NCI-H2171 (cell line): ENCODE measurements at places on chromosomes 16 and 17.

- no peak for DNase-seq
Observed at GRCh38 chr17:50696365-50696879, 11.3 kb downstream of the ANKRD40 start.

- no peak for DNase-seq
Observed at GRCh38 chr17:58533616-58534188, 19.3 kb upstream of the MTMR4 start.

GRCh38 chr16:88548131-88548874 is 21.9 kb upstream of the ZC3H18 start:
- DNase-seq, result no peak

- no peak for DNase-seq
Observed at GRCh38 chr17:55726440-55726839, 3.8 kb upstream of the TMEM100 start.

- DNase-seq, result no peak
Observed at GRCh38 chr17:7848739-7849129, 6.1 kb upstream of the TMEM88 start.

DNA sequence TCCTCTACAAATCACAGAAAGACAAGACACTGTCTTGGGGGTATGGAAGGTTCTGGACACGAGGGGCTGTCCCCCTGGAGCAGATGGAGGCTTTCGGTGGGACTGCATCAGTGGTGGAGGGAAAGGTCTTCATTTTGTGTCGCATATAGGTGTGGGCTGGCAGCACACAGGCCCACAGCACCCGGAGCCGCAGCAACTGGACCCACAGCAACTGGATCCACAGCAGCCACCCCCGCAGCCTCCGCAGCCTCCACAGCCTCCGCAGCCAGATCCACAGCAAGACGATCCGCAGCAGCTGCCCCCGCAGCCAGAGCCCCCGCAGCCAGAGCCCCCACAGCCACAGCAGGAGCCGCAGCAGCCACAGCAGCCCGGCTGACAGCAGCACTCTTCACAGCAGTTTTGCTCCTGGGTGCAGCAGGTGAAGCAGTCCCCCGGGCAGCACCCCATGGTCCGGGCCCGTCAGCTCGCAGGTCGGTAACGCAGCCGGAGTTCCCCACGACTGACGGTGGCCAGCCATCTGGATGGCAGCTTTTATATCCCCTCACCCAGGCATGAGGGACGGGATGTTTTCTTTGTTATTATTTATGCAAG is at the start of gene KRTAP17-1:
Gene KRTAP17-1, minus strand, starts transcription at position 507 of the 591 bp plus-strand sequence. Its CDS starts 60 bp downstream, at position 447.
- no peak for DNase-seq

DNA sequence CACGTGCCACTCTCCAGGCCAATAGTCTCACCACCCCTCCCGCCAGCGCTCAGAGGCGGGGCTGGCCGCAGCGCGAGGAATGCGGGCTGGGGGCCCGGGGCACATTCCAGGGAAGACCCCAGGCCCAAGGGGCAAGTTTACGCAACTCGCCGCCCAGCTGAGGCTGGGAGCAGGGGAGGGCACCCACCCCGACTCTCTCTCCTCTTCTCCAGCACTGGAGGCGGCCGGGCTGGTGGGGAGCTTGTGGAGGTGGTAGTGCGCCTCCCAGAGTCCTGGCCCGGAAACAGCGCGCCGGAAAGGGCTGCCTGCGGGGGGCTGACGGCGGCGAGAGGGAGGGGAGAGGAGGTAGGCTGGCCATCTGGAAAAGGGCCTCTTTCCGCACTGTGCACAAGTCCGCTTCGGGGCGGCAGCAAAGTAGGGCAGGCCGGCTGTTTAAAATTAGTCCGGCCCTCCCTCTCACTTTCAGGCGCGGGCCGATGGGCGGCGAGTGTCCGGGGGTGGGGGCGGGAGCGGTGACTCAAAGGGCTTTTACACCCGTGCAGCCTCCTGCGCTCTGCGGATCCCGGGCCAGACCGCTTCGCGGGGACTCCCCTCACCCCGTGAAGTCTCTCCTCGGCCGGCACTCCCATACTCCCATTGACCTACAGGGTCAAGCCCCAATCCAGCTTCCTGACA is 1.1 kb downstream of the FHOD1 start:
- no peak for DNase-seq

DNA sequence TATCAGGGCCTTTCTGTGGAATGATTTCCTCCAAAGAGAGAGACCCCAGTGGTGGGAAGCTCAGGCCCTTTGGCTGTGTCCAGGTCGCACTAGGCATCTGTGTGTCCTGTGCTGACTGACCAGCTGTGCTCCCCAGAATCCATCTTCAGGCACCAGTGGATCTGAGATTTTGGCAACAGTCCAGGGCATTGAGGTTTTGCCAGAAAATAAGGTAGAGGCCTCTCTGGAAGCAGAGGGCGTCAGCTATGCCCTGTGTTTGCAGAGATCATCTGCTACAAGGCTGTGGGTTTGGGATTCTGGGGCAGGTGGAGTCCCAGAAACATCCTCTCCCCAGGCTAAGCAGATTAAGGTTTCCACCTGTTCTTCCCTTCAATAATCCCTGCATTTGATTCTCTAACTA is 57.5 kb upstream of the TOB1 start:
- no peak for DNase-seq

DNA sequence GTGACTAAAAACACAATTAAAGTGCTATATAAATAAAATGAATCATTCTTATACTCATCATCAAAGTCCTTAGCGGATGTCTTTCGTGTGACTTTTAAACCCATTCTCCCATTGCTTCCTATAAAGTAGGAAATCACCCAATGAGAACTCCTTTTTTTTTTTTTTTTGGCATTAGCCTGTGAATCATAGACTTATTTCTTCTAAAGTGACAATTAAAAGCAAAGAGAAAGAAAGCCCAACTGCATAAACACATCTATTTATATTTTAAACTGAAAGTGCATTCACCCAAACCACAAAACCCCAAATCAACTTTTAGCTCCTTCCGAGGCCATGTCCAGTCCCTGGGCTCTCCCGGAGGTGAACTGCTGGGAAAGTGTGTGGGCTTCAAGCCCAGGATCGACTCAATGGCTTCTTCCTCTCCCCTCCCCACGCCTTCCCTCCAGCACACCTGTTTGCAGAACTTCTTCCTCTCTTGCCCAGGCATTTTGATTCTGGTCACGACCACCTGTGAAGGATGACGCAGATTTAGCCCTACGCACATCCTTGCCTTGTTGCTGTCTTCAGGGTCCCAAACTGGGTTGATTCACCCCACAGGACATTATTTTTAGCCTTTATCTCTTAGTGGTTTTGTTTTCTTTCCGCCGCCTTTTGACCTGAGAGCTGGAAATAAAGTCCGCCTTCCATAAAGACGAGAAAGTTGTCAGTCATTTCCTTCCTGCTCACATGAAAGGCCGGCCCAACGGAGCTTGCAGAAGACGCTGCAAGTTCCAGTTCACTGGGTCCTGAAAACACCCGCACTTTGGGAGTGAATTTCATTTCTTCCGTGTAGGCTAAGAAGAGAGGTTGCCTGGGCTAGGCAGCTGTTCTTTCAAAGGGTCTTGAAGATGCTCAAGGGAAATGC is 166.8 kb downstream of the MAP2K6 start:
- DNase-seq, result no peak

- no peak for DNase-seq
Observed at GRCh38 chr17:77325577-77326075, 184.9 kb downstream of the SEC14L1 start.

GRCh38 chr17:35438433-35438832 is 6.1 kb upstream of the SLFN12 start:
- no peak for DNase-seq
